GM19239 (cell line): ENCODE measurements at places on chromosomes 6 and 20.

DNA sequence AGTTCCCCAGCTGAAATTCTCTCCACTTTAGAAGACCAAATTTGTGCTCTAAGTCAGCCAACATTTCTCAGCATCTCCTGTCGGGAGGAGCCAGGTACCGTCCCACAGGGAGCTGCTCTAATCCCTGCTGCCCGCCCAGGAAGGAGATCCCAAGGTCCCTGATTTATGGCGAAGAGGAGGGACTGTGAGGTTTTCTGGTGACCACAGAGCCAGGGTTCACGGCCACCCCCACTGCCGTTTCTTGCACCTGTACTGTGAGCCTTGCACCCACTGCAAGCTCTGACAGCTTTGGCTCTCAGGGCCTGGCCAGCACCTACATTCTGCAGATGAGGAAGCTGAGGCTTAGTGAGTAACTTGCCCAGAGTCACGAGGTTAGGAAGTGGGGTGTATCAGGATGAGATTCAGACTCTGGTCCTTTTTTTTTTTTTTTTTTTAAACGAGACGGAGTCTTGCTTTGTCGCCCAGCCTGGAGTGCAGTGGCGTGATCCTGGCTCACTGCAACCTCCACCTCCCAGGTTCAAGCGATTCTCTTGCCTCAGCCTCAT, 34.9 kb downstream of the FOXC1 start:
- DNase-seq: no peak

DNA sequence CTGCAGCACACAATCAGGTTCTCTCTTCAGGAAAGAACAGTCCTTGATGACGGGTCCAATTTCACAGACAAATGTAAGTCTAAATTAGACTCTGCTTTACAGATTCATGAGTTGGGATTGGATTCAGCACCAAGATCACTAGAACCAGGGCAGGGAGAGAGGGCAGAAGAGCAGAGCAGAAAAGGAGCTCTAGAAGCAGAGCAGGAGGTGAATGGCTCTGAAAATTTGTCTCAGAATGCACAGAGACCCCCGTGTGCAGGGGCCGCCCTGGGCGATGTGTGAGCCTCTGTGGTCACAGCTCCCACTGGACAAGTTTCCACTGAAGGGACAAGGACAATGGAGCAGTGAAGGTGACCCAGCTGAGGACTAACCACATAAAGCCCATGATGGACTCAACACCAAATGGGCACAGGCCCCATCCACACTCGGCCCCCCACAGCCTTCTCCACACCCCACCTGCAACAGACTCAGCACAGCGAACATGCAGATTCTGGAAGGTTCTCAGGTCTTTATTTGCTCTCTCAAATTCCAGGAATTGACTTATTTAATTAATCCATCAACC, 3.5 kb downstream of the HLA-B start:
- no peak for DNase-seq

- no peak for DNase-seq
Observed at GRCh38 chr20:34127792-34128191, 15.7 kb upstream of the EIF2S2 start.

GRCh38 chr20:34536798-34537394, 20.7 kb downstream of the DYNLRB1 start:
- no peak for DNase-seq

GRCh38 chr20:20832715-20833114, 120.3 kb upstream of the RALGAPA2 start:
- DNase-seq: no peak

DNA sequence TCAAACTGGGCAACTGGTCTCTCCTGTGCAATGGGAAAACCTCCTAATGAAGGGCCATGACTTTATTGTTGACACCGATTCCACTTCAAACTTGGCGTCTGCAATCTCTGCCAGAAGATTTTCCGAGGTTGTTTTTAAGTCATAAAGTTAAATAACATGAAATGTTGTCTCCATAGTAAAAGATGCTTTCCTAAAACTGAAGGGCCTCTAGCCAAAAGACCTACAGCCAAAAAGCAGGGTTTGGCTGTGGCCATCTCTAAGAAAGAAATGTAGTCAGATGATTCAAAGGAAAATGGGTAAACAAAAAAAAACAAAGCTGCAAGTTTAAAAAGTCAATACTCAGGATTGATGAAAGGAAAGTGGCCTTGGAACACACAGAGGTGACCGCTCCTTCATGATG, 14.1 kb downstream of the CD93 start:
- no peak for DNase-seq

- no peak for DNase-seq
Observed at GRCh38 chr20:61072398-61072797, 179.7 kb upstream of the CDH4 start.

- no peak for DNase-seq
Observed at GRCh38 chr20:41275301-41275731, 42.2 kb downstream of the ZHX3 start.

- no peak for DNase-seq
Observed at GRCh38 chr20:62020935-62021701, 44.6 kb downstream of the TAF4 start.

DNA sequence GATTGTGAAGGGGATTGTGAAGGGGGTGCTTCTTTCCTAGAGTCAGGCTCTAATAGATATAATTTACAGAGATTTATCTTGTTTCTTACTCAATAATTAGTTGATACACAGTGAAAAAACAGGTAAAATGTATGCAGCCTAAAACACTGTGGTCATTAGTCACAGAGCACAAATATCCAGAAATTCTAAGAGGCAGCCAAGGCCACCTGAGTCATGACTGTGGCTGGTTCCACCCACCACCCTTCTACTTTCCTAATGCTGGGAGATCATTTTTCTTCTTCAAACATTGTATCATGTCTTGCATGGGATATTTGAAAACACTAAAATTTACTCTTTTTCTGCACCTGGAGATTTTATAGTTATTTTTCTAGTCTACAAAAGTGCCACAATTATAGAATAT, 181.6 kb downstream of the OTOR start:
- no peak for DNase-seq

GRCh38 chr6:106539936-106540335, 89.4 kb downstream of the RTN4IP1 start:
- no peak for DNase-seq

DNA sequence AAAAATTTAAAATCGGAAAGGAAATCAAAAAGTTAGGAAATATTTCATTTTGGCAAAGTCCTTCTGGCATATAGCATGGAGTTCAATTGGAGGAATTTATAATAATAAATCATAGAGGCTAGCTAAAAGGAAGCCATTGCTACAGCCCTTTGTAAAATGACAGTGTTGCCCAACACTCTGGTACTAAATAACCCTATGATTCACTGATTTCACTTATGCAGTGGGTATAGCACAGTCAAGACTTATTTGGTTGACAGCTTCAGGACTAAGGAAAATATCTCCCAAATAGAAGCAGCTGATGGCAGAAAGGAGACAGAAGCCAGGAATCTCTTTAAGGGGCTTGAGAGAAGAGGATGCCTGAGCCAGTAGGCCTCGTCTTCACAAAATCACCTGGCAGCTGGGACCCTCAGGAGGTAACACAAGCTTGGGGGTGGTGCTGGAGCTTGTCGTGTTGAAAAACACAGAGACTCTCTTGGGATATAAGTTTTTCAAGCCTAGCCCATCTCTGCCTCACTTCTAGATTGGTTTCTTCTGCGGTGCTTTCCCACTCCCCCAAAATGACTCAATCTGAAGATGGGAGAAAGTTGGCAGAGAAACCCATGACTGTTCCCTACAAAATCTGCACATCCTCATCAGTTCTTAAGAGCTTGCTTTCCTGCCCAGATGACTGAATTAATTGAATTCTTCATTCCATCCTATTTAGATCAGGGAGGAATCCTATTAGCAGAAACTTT, 38.4 kb upstream of the EYA4 start:
- no peak for DNase-seq

GRCh38 chr6:32116674-32117073, 7.5 kb upstream of the TNXB start:
- DNase-seq: no peak

DNA sequence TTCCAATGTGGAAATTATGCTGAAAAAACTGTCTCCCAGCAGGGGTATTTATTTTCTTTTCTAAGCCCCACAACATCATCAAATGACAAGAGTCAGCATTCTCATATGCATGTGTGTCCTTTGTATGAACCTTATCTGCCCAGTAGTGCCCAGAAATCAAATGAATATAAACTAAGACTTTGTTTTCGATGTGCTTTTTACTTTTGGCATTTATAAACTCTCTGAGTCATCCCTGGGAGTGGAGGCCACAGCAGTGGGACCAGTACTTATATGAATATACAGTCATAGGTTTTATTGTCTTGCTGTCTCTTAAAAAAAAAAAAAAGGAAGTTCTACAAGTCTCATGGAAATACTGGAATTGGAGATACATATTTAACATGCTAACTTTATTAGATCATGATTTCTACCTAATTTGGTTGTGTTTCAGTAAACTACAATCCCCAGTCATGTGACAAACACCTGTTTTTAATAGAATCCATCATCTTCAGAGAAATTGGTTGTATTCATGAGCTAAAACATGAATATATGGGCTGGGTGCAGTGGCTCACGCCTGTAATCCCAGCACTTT, 99.2 kb upstream of the TMEM181 start:
- DNase-seq: no peak

- DNase-seq: no peak
Observed at GRCh38 chr6:135283926-135284325, 102.8 kb downstream of the MYB start.

DNA sequence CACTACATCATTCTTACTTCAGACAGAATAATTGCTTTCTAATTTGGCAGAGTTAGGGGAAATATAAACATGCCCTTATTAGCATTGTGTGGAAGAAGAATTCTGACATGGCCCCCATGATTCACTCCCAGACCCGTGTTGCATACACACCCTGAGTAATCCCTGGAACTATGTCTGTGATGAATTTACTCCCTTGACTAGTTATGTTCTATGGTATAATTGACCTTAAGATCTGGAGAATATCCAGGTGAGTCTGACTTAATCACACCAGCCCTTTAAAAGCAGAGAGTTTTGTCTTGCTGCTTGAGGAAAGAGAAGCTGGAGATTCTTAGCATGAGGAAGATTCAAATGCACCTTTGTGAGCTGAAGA, 262.9 kb downstream of the SOX4 start:
- no peak for DNase-seq

DNA sequence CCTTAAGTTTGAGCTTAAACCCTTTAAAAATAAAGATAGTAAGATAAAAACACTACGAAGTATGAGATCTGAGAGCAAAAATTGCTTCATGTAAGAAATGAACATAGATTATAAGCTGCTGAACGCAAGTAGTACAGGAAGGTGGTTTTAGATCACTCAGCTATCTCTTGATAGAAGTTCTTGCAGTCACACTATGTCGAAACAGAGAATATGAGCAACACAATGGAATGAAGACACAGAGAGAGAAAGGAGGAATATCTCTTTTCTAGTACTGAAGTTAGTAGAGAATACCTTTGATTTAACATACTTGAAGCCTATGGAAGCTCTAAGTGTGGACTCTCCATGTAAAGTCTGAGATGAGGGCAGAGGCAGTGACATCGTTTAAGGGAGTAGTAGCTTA, 162.7 kb downstream of the CDK19 start:
- DNase-seq: no peak

DNA sequence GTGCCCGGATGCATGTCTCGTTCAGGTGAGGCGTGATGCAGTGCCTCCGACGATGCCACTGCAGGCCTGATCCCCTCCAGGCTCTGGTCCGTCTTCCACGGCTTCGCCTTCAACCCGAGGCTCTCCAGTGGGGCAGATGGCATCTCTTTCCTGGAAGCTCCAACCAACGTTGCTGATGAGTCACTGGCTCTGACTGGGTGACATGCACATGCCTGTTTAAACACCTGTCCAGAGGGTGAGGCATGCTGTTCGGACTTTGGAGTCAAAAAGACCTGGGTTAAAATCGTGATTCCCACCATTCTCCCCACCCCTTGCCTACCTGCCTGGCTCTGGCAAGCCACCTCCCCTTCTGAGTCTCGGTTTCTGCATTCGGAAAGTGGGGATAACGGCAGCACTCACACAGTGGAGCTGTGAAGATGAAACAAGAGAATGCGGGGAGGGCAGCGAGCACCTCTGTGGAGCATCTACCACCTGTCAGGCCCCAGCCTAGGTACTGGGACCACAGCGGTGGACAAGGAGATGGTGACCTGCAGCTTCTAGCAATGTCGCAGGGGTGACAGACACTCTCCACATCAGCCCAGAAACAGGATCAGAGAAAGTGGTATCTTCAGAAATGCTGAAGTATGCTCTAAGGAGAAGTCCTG, 8.5 kb upstream of the EDN3 start:
- DNase-seq: no peak
